ENCODE measurements at places on chromosomes 11 and 22.

- DNase-seq: no peak
These were observed 77.4 kb downstream of the TRIM29 start for GRCh38 chr11:120060512-120060911.

DNA sequence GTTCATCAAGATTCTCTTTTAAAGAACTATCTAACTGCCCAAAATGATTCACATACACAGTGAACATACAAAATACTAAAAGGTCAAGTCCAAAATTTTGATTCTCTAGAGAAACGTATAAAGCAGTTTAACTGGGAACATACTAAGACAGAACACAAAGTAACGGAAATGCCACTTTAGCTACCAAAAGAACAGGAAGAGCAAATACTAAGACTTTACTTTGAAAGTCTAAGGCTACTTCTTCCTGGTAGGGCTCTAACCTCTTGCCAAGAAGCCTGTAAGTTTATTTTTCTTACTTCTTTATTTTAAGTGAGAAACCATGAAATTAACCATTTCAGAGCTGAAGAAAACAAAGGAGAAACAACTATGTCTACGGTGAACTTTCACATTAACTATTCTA is 6.2 kb downstream of the PICALM start:
- DNase-seq: no peak

DNA sequence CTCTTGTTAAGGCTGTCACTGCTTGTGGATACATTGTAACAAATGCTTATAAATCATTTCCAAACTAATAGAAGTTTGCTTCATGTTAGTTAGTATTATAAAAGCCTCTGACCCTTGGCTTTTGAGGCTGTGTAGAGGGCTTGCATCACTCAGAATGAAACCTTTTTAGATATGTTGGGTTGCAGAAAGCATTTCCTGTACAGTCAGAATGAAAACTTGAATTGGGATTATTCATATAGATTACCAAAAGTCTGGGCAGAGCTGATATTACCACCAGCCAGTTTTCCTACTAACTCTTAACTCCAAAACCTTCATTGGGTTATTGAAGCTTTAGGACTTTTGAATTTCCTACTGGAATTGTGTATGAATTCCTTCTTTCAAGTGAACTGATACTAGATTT is 12.0 kb downstream of the KMT2A start:
- no peak for DNase-seq

- no peak for DNase-seq
These were observed 5.6 kb upstream of the UCP2 start for GRCh38 chr11:73988227-73988626.

- DNase-seq: peak; percentile 92
These were observed 4.6 kb upstream of the IL17REL start for GRCh38 chr22:50016988-50017700.
